Upper lobe of left lung (tissue), 6 donors: ENCODE measurements at places on chromosomes 11 and 22. TPM values are rescaled to one million over a fixed set of nuclear protein-coding genes. Genes with fewer than 3 reads are reported as not detected.

Gene SLC5A1
- total RNA-seq = 1.1 TPM

Gene PLEKHB1
- 50.6 TPM for total RNA-seq

Gene FGF19
- not detected for total RNA-seq

Gene PRRG4
- 5.2 TPM for total RNA-seq

Gene CCDC86
- 9.0 TPM for total RNA-seq

Gene DEUP1
- total RNA-seq = not detected

Gene FAM89B
- total RNA-seq = 53.7 TPM

Gene PGA4
- not detected for total RNA-seq

Gene SOX10
- total RNA-seq = 0.15 TPM

GRCh38 chr11:79285756-79286155, 155.1 kb downstream of the TENM4 start:
- DNase-seq = no peak

- no peak for DNase-seq
Measured at GRCh38 chr22:27226666-27227065, 569.3 kb downstream of the MIAT start.

- DNase-seq = no peak
Measured at GRCh38 chr11:85475660-85476517, 151.3 kb downstream of the DLG2 start.

DNA sequence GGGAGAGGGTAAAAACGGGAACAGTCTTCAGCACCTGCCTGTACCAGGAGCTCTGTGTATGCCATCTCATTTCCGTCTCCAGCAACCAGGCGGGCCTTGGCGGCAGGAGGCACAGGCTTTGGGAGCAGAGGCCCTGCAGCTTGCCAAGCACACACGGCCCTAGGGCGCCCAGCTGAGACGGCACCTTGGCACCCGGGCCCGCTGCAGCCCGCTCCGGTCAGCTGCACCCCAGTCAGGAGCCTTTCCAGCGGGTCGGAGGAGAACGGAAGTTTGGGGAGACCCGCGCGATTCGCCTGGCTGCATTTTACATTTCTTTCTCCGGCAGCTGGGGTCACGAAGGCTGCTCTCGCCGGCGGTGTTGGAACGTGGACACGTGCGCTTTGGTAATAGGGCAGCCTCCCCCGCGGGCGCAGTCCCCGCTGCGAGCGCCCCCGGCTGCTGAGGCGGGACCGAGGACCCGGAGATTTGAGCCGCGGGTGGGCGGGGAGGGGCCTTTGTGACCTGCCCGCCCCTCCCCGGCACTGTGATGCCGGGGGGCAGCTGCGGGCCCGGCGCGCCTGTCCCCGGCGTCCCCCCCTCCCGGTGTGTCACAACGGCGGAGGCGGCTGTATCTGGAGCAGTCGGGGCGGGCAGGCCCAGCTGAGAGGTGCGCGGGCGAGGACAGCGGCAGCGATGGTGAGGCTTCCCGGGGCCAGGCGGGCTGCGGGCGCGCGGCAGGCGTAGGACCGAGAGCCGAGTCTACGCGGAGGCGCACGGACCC, at the start of gene TUBA8:
Gene TUBA8, plus strand, starts transcription at position 616 of the 760 bp plus-strand sequence. Its CDS starts 57 bp downstream, at position 673.
- DNase-seq = no peak

DNA sequence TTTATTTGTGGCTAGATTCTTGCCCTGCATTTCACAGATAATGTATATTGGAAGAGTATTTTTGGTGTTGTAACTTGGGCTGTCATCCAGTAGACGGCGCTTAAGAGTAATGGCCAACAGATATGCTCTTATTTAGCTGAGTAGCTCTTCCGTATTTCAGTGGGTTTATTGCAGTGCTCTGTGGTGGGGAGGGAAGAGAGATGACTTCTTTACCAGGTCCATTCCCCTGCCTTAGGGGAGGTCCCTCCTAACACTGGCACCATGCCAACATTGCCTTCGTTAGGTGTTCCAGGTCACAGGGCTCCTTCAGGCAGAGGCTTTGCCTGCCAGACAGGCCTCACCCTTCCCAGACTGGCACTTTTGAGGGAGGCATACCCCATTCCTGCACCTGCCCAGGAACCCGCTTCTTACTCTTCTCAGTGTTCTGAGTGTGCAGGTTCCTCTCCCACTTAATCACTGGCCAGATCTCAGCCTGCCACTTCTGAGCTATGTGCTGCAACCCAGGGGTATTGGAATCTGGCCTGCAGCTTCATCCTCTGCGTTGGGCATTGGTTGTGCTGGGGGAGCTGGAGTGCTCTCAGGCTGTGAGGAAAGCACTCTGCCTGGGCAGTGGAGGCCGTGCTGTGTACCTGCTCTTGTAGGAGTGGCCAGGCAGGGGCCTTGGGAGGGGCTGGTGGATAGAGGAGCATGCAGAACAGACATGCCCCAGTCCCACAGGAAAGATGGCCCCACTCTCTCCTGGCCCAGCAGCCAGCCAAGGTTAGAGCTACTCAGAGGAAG, 29.4 kb upstream of the SLN start:
- DNase-seq = peak; percentile 6

DNA sequence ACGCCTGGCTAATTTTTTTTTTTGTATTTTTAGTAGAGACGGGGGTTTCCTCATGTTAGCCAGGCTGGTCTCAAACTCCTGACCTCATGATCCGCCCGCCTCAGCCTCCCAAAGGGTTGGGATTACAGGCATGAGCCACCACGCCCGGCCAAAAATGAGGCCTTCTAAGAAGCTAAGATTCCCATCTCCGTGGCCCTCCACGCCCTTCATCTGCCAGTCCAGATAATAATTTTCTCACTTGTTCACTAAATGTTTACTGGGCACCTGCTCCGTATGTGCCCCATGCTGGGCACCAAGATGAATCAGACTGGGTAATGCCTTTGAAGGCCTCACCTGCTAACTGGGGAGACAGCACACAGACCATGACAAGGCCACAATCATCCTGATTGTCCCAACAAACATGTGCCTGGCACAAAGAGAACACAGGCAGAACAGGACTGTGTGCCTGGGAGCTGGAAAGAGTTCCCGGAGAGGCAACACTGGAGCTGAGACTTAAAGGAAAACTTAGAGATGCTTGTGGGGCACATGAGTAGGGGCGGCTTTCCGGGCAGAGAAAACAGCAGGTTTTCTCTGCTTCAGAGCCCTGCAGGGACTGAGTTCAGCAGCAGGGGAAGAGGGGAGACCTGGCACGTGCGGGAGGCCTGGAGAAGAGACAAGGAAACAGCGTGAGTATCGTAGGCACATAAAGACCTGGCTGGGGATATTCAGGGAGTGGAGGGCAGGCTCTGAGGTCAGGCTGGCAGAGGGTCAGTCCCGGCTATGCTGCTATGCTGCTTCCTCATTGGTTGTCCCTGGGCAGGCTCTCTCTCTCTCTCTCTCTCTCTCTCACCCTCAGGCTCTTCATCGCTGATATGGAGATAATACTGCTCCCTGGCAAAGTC, 2.4 kb downstream of the KIAA0930 start:
- no peak for DNase-seq

- no peak for DNase-seq
Measured at GRCh38 chr22:33588860-33589259, 331.4 kb downstream of the LARGE1 start.

- no peak for DNase-seq
Measured at GRCh38 chr11:70432065-70432464, 33.7 kb downstream of the CTTN start.

DNA sequence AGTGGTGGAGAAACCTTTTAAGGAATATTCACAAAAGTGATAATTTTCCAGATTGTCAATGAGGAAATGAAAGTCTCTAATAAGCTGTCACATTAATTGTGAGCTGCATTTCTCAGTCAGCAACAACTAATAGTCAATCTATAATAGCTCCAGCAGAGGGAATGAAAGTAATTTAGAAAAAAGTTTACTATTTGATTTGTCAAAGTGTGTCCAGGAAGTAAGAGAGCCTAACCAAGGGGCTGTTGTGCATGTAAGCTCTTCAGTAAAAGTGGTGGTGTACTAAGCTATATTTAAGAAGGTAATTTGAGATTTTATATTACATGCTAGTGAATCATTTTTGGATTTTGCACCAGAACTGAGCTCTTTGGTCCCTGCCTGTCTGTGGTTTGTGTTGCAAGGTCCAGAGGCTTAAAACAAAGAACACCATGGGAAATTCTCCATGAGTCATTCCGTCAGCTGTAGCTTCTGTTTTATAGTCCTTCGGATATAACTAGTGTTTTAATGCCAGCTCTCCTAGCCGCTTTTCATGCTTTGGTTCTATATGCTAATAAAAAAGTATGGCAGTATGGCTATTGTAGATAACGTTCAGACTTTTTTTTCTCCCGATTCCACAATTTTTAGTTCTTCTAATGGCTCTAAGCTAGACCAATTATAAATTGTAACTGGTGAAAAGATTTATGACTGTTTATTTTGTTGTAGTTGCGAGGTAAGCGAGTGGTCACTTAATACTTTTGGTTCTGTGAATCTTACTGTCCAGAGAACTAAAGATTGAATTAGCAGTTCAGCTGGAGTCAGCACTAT, 64.6 kb downstream of the ARHGEF12 start:
- DNase-seq = no peak

- no peak for DNase-seq
Measured at GRCh38 chr11:93945596-93945995, 75.6 kb upstream of the HEPHL1 start.

- DNase-seq = no peak
Measured at GRCh38 chr11:105447936-105448702, 161.8 kb upstream of the GRIA4 start.

DNA sequence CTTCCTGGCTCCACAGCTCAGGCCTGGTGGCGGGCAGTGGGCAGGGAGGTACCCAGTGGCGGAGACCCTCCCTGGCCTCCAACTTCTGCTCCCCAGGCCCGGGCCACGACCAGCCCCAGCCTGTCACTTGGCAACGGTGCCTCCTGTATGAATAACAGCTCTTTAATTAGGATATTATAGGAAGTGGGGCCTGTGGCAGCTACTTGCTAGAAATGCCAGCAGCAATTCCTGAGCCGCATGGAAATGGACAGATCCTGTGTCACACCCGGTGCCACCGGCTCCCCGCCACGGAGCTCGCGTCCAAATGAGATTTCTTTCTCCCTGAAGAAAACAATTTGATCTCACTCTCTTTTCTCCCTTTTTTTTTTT, 104.5 kb downstream of the CHST1 start:
- DNase-seq = no peak

DNA sequence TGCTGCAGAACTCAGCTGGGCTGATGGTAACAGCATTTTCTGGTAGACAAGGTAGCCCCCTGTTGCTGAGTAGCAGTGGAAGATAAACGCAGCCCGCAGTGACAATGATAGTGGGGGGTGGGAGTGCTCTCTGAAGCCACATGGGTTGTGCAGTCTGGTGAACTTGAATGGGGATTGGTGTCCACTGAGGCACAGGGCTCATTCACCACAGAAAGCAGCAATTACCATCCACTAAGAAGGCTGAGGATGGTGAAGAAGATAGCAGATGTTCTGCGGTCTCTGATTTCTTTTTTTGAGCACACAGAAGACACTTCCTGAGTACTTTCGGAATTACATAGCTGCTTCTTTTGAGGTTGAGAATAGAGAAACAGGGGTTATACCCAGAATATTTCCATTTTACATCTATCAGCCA, 150.3 kb downstream of the LRRC4C start:
- DNase-seq = no peak

- DNase-seq = no peak
Measured at GRCh38 chr22:35733791-35734516, 16.3 kb downstream of the APOL5 start.

GRCh38 chr22:24155627-24156140, 25.6 kb upstream of the SUSD2 start:
- peak; percentile 95 for DNase-seq

DNA sequence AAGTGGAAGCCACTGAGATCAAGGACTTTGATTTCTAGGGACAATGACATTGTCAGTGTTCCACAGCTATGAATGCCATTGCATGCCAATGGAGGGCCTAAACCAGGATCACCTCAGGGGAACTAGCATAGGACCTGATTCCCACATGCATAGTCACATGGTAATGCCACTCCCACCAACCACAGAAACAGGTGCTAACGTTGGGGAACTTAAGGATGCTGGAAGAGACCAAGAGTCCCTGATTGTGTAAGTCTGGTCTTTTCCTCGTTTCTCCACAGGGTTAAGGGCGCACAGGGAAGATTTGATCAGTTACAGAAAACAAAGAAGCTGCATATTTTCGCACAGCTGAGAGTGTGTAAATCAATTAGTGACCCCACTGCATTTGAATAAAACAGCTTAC, 59.4 kb upstream of the CD44 start:
- no peak for DNase-seq
